ENCODE measurements at places on chromosomes 16 and 17.

DNA sequence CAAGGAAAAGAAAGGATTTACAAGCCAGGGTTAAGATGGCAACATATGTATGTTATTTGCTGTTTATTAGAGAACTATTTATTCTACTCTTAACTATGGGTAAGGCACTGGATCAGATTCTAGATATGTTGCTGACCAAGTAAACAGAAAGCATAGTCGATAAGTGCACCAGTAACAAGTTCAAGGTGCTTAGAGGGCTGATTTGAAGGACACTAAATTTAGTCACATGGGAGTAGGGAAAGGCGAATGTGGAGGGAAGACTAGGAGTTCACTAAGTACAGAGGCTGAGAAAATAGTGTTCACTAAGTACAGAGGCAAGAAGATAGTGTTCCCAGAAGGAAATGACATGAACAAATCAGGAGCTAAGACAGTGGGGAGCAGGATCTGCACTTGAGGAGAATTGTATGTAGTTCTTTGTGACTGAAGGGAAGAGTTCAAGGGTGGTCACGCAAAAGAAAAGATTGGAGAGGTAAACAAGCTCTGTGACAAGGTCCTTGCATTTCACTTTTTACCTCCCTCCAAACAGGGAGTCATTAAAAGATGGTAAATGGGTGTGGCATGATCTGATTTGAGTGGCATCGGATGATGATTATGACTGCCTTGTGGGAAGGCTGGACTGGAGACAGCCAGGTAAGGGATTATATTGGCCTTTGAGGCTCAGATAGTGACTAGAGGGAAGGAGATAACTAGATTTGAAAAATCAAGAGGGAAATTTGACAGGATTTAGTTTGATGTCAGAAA is 20.9 kb downstream of the HEATR9 start:
- DNase-seq, result no peak

DNA sequence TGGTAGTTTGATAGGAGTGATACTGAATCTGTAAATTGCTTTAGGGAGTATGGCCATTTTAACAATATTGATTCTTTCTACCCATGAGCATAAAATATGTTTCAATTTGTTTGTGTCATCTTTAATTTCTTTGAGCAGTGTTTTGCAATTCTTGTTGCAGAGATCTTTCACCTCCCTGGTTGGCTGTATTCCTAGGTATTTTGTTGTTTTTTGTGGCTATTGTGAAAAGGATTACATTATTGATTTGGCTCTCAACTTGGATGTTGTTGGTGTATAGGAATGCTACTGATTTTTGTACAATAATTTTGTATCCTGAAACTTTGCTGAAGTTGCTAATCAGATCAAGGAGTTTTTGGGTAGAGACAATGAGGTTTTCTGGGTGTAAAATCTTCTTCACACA is 3.2 kb downstream of the KRTAP9-9 start:
- DNase-seq, result no peak

DNA sequence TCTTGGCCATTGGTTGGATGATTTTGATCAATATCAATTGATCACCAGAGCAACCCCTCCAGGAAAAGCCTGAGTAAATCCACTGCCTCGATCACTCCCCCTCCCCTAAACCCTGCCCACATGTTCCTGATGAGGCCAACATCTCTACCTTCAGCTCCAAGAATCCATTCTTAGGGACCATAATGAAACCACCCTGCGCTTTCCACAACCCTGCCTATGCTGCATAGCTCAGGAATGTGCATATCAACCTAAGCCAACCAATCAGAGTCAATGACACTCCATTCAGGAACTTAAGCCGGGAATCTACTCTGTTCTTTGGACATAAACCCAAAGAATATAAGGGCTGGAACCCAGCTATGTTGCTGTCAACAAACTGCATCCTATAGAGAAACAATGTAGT is 86.3 kb downstream of the MYH11 start:
- DNase-seq, result no peak

DNA sequence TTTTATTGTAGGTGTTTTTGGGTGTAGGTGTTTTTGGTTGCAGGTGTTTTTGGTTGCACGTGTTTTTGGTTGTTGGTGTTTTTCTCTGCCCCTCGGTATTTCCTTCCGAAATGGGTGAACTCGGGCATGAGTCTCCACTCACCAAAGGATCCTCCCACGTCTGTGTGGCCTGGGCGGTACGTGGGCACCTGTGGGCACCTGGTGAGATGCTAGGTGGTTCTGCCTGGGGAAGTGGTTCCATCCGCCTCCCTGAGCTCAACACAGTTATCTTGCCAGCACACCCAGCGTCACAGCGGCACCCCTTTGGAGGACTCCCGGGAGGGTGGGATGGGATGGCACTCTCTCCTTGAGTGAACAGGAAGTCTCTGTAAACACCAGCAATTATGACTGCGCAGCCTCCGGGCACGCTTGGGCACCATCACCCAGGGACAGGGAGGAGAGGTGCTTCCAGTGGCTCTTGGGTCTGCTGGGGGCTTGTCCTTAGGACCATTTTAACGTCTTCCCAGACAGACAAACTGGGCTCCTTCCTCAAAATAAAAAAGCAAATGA is 29.8 kb downstream of the COX4I1 start:
- no peak for DNase-seq

DNA sequence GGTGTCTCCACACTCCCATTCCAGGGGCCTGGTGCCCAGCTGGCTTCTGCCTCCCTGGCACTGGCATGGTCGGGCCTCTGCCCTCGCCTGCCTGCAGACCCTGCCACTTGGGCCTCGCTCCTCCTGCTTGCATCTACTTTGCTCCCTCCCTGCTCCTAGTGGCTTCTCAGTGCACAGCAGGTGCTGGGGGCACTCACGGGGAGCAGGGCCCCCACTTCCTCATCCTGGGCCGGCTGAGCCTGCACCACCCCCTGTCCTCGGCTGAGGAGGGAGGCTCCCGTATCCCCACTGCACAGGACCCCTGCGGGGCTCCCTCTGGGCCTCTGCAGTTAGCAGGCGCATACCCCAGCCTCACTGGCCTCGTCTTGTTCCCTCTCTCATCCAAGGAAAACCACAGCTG is 35.2 kb downstream of the CIBAR2 start:
- DNase-seq, result no peak

DNA sequence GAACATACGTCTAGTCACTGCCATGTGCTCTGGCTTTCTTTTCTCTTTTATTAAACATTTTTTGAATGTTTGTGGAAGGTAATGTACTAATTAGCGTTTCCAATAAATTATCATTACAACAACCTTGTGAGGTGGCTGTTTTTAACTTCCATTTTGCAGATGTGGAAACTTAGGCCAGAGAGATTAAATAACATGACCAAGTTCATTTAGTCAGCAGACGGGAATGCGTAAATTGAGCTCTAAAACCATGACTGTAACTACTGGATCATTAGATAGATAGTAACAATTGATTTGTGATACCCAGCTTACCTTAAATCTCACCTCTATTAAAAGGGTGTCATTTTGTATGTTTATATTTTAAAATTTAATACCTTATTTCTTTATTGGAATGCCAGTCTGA is 49.4 kb downstream of the RABEP1 start:
- DNase-seq, result no peak

GRCh38 chr17:280216-280615 is 72.4 kb downstream of the RPH3AL start:
- DNase-seq, result no peak

DNA sequence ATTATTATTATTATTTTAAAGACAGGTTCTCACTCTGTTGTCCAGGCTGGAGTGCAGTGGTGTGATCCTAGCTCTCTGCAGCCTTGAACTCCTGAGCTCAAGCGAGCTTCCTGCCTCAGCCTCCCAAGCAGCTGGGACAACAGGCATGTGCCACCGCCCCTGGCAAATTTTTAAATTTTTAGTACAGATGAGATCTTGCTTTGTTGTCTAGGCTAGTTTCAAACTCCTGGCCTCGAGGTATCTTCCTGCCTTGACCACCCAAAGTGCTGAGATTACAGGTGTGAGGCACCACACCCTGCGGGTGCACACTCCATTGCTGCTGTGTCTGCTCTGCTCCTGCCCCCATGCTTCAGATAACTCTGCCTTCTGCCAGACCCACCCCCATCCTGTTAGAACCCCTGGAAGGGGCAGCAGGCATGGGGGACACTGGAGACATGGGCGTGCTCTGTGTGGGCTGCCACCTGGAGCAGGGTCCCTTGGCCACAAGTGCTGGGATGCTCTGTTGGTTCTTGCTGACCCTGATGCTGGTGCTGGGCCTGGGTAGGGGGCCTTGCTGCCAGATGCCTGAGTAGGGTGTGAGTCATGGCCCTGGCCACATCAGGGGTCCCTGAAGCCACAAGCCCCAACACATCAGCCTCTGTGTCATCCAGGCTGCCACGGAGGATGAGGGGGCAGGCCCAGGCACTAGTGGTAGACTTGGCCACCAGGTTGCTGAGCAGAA is 2.6 kb downstream of the GGT6 start:
- DNase-seq, result no peak

DNA sequence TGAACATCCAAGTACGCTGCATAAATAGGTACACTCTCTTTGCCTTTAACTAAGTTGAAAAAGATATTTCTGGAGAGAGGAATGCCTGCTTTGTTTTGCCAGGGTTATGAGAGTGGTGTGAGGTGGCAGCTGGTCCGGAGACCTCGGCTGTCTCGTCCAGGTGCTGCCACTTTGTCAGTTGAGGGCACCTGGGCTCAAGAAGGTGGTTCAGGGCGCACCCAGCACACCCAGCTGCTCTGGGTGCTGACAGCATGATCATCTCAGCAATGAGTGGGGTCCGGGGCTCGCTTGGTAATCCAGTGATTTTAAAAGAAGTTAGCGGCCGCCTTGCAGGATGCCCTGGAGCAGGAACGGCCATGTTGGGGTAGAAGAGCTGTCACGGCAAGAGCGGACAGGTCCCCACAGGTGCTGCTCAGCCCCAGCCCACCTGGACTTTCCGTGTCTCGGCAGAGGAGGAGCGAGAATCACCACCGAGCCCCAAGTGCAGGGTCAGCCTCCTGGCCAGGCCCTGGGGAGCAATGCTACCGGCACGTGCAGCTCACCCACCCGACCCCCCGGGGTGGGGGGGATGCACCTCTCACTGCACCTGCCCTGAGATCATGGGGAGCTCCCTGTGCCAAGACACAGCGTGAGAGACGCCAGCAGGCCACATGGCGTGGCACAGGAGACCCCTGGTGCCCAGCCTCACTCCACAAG is 67.4 kb upstream of the CHMP6 start:
- no peak for DNase-seq

DNA sequence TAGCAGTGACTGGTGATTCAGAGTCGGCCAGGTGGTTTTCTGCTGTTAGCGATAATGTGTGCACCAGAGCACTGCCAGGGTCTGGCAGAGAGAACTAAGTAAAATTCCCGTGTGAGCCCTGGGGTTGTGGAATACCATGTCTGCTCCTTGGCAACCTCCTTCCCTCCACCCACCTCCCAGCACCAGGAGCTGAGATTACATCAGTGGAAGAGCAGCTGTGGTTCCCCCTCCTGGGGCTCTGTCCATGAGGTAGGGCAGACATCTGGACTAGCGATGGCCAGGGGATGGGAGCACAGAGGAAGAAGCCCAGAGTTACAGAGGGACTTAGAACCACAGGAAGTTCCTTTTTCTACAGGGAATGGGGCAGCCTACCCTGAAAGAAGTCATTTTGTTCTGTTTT is 15.8 kb downstream of the CLEC10A start:
- DNase-seq, result no peak

DNA sequence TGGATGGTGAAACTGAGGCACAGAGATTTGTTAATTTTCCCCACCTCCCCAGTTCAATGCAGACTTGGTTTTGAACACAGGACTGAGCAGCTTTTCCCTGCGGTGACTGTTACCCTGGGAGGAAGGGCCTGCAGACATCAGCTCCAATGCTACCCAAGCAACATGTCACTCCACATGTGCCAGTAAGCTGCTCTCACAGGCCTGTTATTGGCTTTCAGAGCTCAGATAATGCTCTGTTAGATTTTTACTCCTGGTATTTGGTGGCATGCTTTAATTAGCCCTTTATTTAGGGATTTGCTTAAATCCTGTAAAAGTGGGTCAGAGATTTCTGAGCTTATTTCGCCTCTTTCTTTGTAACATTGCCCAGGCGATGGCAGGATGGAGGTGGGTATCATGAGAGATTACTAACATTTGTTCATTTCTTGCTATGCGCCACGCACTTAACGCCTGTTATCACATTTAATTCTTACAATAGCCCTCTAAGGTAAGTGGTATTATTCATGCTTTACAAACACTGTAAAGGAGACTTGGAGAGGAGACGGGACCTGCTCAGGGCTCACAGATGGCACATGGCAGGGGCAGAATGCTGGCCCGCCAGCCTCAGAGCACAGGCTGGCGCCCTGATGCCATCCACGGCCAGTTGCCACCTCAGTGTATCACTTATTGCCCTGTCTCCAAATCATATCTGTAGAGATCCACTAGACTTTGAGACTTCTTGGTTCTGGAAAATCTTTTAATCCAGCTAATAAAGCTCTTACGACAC is 84.0 kb upstream of the CACNG5 start:
- DNase-seq, result no peak

DNA sequence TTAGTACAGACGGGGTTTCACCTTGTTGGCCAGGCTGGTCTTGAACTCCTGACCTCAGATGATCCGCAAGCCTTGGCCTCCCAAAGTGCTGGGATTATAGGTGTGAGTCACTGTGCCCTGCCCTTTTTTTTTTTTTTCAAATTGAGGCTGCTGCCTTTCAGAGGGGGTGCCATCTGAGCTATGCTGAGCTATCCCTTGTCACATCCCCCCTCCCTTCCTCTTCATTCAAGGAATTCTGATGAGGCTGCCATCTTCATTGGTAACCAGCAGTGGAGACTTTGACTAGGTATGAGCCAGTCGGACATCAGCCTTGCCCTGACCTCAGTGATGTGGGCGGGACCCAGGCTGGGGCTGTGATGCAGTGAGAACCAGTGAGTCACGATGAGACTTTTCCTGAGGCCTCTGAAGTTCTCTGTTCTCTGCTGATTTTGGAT is 24.4 kb upstream of the GPT2 start:
- no peak for DNase-seq

- DNase-seq, result no peak
These were observed 23.7 kb downstream of the MAP3K3 start for GRCh38 chr17:63645775-63646487.

GRCh38 chr17:76921340-76922036 is 53.3 kb downstream of the MGAT5B start:
- no peak for DNase-seq

- no peak for DNase-seq
These were observed 25.6 kb upstream of the ABCC11 start for GRCh38 chr16:48272837-48273421.

GRCh38 chr17:83171661-83172060 is 92.3 kb downstream of the METRNL start:
- DNase-seq, result no peak
